Caco-2 (cell line): ENCODE measurements at places on chromosomes 2 and 18. TPM values are rescaled to one million over a fixed set of nuclear protein-coding genes. Genes with fewer than 3 reads are reported as not detected.

Gene LRATD1
- 0.27 and 0.35 TPM in 2 replicates for total RNA-seq

Gene FZD7
- 40.4 and 41.4 TPM in 2 replicates for total RNA-seq

Gene GDF7
- total RNA-seq = 1.7 and 1.8 TPM in 2 replicates

Gene LIPG
- total RNA-seq = 86.7 and 87.5 TPM in 2 replicates

Gene ABCG5
- total RNA-seq = not detected in 2 replicates

Gene CDH7
- 0.16 and 0.23 TPM in 2 replicates for total RNA-seq

Gene GCG
- total RNA-seq = not detected in 2 replicates

Gene AAK1
- 39.7 and 50.8 TPM in 2 replicates for total RNA-seq

Gene HOXD13
- not detected in 2 replicates for total RNA-seq

Gene IL1RL1
- total RNA-seq = not detected in 2 replicates

Gene LRRC30
- not detected in 2 replicates for total RNA-seq

Gene TMEM247
- not detected in 2 replicates for total RNA-seq

Gene NYAP2
- total RNA-seq = 0.07 and 0.11 TPM in 2 replicates

Gene AKAIN1
- not detected in 2 replicates for total RNA-seq

Gene NFU1
- 72.5 and 85.3 TPM in 2 replicates for total RNA-seq

Gene ZBTB7C
- total RNA-seq = 0.18 and 0.39 TPM in 2 replicates

Gene GKN1
- not detected in 2 replicates for total RNA-seq

Gene FHL2
- total RNA-seq = 40.5 and 45.4 TPM in 2 replicates

Gene ANO7
- total RNA-seq = 4.1 and 4.7 TPM in 2 replicates

Gene FAP
- total RNA-seq = not detected in 2 replicates

Gene IL36G
- not detected in 2 replicates for total RNA-seq

Gene SERPINB12
- not detected in 2 replicates for total RNA-seq
